ENCODE measurements at places on chromosomes 3 and 15.

GRCh38 chr3:196273655-196274054 is 13.9 kb downstream of the PCYT1A start:
- no peak for DNase-seq

- peak; percentile 58 for DNase-seq
These were observed 1.1 kb upstream of the IGF1R start for GRCh38 chr15:98647026-98647773.

DNA sequence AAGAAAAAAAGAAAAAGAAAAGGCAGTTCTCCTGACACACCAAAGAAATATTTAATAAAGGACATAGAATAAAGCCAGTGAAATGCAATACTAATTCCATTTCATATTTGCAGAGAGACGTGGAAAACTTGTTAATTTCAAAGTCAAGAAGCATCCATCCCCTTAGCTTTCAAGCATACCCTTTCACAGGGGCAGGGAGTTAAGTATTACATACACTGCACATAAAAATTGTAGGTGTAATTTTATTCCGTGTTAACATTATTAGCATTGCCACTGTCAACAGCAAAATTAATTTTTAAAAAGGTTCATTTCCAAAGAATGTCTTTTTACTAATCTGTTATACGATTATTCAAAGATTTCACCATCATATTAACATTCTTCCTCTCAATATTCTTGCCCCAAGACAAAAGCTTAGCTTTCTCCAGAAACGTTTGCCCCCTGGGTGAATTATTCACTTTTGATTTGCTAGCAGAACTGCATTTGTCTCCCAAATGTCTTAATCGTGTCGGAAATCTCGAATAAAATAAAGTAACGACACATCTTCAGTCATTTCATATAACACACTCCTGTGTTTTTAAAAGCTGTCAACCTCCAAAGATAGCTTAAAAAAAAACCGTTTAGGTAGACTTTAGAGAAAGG is 517.9 kb downstream of the MECOM start:
- no peak for DNase-seq

- no peak for DNase-seq
These were observed 26.9 kb downstream of the SLCO3A1 start for GRCh38 chr15:91880373-91880772.

DNA sequence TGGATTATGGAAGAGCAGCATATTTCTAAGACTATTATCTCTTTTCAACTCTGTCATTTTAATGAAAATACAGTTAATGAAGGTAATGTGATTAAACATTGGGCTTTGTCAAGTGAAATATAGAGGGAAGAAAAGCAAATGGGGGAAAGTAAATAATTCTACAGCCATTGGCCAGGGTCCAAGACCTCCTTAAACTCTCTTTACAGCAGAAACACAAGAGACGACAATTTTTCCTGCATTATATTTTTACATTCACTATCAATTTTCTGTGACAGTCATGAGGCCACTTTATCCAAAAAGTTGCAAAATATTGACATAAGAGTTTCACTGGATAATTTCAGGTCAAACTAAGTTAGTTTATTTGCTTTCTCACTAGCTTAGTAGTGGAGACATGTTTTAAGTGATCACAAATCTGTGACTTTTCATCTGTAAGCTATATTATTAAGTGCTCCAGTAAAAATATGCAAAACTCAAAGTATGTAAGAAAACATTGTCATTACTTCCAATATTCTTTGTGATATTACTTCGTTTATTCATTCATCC is 385.9 kb upstream of the DPH6 start:
- DNase-seq: no peak

DNA sequence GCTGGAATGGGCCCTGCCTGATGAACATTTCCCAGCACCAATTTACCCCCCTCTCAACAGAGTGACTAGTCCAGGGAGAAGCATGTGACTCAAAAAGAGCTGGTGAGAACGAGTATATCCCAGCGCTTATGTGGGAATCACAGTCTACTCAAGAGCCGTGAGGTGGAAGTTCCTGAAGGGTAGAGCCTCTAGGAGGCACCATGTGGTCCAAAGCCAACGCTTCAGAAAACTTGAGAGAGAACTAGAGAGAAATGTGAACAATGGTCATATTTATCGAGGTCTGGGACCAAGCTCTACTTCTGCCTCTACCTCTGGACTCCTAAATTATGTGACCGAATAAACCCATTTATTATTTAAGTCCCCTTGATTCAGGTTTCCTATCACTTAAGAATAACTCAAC is 111.0 kb upstream of the RAP2B start:
- no peak for DNase-seq

GRCh38 chr3:195207731-195208130 is 63.2 kb downstream of the XXYLT1 start:
- no peak for DNase-seq

- no peak for DNase-seq
These were observed 11.2 kb upstream of the LEO1 start for GRCh38 chr15:51982770-51983103.

DNA sequence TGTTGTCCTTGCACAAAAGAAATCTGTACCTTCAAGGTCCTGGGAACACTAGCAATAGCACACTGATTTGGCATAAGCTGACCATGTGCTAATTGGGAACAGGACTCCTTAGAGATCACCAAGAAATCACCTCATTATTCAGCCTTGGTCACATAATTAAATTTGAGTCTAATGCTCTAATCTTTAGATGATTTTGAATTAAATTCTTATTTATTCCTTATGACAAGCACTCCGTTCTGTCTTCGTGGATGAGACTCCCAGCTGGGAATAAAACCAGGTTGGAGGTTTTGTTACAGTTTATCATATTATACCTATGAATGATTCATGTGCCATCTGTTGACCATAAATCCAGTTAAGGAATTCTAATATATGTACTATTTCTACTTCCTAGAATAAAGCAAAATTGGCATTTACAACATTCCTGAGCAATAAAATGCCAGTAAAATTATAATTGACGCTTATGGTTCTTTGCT is 162.2 kb downstream of the MYRIP start:
- no peak for DNase-seq

DNA sequence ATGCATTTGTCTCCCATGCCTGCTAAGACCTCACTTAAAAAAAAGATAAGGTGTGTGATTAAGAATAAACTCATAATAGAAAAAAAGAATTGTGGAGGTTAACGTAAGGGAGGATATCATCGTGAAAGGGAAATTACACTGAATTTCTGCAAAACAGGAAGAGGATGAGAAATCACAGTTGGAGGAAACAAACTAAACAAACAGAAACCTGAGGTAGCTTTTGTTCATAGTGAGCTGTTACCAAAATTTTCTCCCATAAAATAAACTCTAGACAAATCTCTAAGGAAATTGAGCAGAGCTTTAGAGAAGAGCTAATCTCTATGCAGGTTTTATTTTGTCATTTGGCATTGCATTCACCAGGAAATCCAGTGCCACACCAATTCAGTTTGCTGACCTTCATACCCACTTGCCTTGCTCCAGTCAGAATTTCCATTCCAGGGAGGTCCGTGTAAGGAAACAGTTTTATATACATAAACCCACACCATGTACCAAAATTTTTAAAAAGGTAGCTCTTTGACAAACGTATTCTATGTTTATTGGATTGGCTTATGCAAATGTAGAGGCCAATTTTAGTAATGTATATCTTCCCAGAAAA is 231.2 kb downstream of the MBNL1 start:
- no peak for DNase-seq

DNA sequence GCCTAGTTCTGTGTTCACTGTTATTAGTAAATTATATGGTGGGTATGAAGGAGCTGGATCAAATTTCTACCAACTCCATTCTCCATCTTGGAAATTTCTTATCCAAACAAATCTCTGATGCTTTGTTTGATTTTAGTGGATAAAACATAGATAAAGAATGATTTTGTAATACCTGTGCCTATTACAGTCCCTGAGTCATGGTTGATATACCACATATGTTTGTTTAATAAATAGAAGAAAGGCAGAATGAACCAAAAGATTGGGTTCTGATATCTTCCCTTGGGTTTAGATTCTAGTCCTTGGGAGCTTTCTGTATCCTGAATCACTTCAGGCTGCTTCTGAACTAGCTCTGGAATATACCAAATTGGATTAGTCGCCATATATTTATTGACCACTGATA is 203.6 kb downstream of the PDCD6IP start:
- no peak for DNase-seq

DNA sequence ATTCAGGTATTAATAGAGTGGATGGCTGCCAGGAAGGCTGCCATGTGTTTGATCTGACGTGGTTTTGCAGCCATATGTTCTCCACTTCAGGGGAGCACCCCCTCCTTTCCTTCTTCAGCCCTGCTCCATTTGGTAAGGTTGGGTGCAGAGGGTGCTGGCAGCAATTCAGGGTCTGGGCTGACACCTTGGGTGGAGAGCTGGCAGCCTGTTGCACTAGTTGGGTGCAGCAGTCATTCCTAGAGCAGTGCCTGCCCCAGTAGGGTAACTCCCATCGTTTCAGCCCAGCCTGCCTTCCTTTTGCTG is 1.5 kb downstream of the TYRO3 start:
- DNase-seq: no peak

DNA sequence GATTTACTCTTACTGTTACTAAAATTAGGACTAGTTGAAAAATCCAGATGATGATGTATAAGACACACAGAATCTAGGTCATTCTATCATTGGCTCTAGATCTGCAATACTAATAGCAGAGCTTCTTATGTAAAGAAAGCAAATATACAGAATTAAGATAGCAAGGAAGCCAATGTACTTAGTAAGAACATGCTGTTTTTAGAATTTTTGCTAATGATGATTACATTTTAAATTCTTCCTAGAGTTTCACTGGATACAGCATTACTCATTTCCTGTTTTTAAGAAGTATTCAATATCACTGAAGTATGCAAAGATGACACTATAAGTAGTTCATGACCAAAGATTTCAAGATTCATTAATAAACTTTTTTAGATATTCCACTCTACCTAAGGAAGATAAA is 60.7 kb downstream of the CFAP20DC start:
- DNase-seq: no peak

- DNase-seq: no peak
These were observed 170.7 kb downstream of the UBE3A start for GRCh38 chr15:25268166-25268565.

- no peak for DNase-seq
These were observed 173.7 kb upstream of the CRBN start for GRCh38 chr3:3353153-3353552.

GRCh38 chr15:42444415-42445063 is 46.4 kb downstream of the ZNF106 start:
- no peak for DNase-seq

Measured in naive thymus-derived CD8-positive, alpha-beta T cell (primary cell).